ENCODE measurements at places on chromosomes 13 and 19. TPM values are rescaled to one million over a fixed set of nuclear protein-coding genes. Genes with fewer than 3 reads are reported as not detected.

GRCh38 chr19:2014731-2015607 is 545 bp downstream of the BTBD2 start:
- DNase-seq = no peak
- H3K27ac ChIP-seq = peak overlapping the region; percentile 74
- H3K4me3 ChIP-seq = peak overlapping the region; percentile 78
- H3K36me3 ChIP-seq = no peaks in the 10 kb centered on the region

DNA sequence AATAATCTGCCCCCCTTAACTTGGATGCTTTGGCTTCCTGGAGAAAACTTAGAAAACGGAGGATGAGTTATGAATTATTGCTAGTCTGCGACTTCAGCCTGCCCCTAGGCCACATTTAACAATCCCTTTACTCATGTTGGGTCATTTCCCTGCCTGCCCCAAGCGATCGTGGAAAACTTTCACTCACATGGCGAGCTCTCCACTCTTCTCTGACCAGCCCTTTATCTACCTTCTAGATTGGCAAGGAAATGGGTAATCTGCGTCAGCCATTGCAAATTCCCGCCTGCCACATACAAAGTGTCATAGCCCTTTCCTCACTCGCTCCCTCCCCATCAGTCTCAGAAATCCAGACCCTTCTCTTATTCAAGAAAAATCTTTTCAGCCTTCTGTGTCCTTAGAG is 154.3 kb upstream of the IRS2 start:
- DNase-seq = no peak
- no peaks in the 10 kb centered on the region for H3K4me1 ChIP-seq
- H3K27me3 ChIP-seq = no peaks in the 10 kb centered on the region
- H3K4me3 ChIP-seq = no peak overlapping the region
- no peak overlapping the region for H3K27ac ChIP-seq
- H3K36me3 ChIP-seq = no peaks in the 10 kb centered on the region

GRCh38 chr19:21593934-21594820 is 88.8 kb downstream of the ZNF429 start:
- H3K4me1 ChIP-seq = no peaks in the 10 kb centered on the region
- no peaks in the 10 kb centered on the region for H3K27me3 ChIP-seq
- DNase-seq = no peak

The POLRMT gene
- total RNA-seq = 33.9 TPM

The CYP2F1 gene
- not detected for total RNA-seq

The KCNC3 gene
- total RNA-seq = 0.98 TPM

DNA sequence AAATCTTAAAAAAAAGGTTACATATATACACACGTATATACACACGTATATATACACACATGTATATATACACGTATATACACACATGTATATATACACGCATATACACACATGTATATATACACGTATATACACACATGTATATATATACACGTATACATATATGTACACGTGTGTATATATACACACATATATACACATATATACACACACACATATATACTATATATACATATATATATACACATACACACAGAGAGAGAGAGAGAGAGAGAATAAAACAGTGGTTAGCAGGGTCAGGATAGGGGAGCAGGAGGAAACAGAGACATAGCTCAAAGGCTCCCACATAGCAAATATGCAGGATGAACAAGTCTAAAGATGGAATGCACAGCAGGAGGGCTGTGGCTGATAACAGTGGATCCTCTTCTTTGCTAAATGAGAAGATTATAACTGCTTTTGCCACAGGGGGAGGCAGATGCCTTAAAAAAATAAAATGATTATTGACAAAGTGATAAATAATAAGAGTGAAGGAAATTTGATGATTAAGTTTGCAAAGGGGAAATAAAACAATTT is 714.5 kb downstream of the UQCRFS1 start:
- no peak for DNase-seq
- no peaks in the 10 kb centered on the region for H3K4me1 ChIP-seq
- no peak overlapping the region for H3K27ac ChIP-seq
- no peak overlapping the region for H3K4me3 ChIP-seq

DNA sequence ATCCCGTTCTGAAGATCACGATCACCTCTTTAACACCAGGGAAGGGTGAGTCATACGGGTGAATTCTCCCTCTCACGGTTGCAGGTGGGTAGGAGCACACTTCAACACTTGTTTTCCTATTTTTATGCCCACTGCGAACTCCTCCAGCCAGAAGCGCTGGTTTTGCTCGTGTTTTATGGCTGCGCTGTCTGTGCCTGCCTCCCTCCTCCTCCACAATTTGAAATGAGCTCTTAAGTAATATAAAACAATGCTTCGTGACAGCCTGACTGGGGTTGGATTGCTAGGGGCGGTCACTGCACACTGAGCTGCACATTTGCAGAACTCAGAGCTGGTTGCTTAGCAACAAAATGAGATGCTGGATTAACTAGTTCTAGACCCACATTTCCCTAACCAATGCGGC is 12.9 kb downstream of the CCDC70 start:
- no peak for DNase-seq
- no peaks in the 10 kb centered on the region for H3K4me1 ChIP-seq
- H3K4me3 ChIP-seq = no peak overlapping the region
- no peak overlapping the region for H3K27ac ChIP-seq
- H3K36me3 ChIP-seq = no peaks in the 10 kb centered on the region

The ZNF66 gene
- 6.4 TPM for total RNA-seq

The MYH14 gene
- total RNA-seq = 51.6 TPM

GRCh38 chr19:6058518-6059201 is 51.6 kb downstream of the RFX2 start:
- H3K4me3 ChIP-seq = no peak overlapping the region
- peak overlapping the region; percentile 93 for H3K27ac ChIP-seq
- H3K36me3 ChIP-seq = no peaks in the 10 kb centered on the region
- DNase-seq = peak; percentile 81

- no peak overlapping the region for H3K4me3 ChIP-seq
- no peak overlapping the region for H3K27ac ChIP-seq
- no peaks in the 10 kb centered on the region for H3K36me3 ChIP-seq
- peaks cover 42% of the 10 kb centered on the region for H3K4me1 ChIP-seq
- no peaks in the 10 kb centered on the region for H3K27me3 ChIP-seq
Observed at GRCh38 chr19:49682274-49682673, 5.2 kb downstream of the PRMT1 start.

- DNase-seq = no peak
- no peaks in the 10 kb centered on the region for H3K36me3 ChIP-seq
- H3K27ac ChIP-seq = no peak overlapping the region
Observed at GRCh38 chr13:76425935-76426334, 460.3 kb downstream of the KCTD12 start.

- H3K36me3 ChIP-seq = peaks cover 10% of the 10 kb centered on the region
- H3K27ac ChIP-seq = no peak overlapping the region
- H3K4me3 ChIP-seq = no peak overlapping the region
- no peaks in the 10 kb centered on the region for H3K27me3 ChIP-seq
- DNase-seq = no peak
Observed at GRCh38 chr19:49889038-49889686, 7.5 kb downstream of the IL4I1 start.

DNA sequence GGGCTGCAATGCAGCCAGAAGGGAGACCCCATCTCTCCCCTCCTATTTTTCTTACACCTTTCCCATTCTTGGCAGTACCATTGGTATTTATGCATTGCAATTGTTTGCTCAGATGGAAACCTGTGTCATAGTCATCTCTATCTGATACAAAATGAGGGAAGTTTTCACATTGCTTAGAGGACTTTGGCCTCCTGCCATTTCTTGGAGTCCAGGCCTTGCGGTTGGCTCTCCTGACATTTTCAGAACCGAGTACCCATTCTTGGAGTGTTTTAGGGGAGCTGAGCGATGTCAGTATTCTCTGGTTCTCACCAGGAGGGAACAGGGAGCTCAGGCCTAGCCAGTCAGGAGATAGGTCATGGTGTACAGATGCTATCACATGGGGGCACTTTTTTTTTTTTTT is 1.5 kb downstream of the SIN3B start:
- no peaks in the 10 kb centered on the region for H3K36me3 ChIP-seq
- H3K4me3 ChIP-seq = peak overlapping the region; percentile 92
- no peaks in the 10 kb centered on the region for H3K27me3 ChIP-seq

DNA sequence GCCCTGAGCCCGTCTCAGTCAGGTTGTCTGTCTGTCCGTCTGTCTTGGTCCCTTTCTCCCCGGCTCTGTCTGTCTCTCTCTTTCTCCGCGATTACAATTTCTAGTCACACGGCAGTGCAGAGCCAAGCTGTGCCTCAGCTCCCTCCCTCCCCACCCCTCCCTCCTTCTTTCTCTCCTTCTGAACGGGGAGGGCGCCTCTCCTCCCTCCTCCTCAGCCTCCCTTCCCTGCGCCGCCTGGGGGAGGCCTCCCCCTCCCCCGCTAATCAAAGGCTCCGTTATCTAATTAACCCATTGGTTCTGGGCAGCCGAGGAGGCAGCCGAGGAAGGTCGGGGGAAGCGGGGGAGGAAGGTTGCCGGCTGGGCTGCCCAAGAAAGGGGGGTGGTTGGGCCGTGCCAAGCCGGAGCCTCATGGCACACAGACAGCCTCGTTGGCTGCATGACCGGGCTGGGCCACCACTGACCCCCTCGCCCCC is 16.5 kb downstream of the LRRC4B start:
- H3K36me3 ChIP-seq = no peaks in the 10 kb centered on the region
- no peak for DNase-seq
- no peaks in the 10 kb centered on the region for H3K27me3 ChIP-seq

The CEACAM5 gene
- 52.1 TPM for total RNA-seq

DNA sequence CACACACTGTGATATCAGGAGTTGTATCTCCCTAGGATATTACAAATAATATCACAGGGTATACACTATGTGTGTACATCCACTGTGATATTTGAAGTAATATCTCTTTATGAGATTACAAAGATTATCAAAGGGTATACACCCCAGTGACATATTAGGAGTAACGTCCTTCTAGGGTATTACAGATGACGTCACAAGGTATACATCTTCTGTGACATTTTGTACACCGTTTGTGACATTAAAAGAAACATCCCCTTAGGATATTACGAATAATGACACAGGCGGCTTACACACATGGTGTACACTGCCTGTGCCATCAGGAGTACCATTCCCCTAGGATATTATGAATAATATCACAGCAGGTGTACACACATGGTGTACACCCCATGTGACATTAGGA is 13.4 kb upstream of the RGCC start:
- no peaks in the 10 kb centered on the region for H3K4me1 ChIP-seq
- H3K27me3 ChIP-seq = no peaks in the 10 kb centered on the region
- no peaks in the 10 kb centered on the region for H3K36me3 ChIP-seq
- no peak overlapping the region for H3K27ac ChIP-seq

Measured in vagina (tissue), 2 donors.